ENCODE measurements at places on chromosomes 1 and 21.
A peak's percentile ranks its signal among the peaks of the same experiment; 100 is the strongest.

DNA sequence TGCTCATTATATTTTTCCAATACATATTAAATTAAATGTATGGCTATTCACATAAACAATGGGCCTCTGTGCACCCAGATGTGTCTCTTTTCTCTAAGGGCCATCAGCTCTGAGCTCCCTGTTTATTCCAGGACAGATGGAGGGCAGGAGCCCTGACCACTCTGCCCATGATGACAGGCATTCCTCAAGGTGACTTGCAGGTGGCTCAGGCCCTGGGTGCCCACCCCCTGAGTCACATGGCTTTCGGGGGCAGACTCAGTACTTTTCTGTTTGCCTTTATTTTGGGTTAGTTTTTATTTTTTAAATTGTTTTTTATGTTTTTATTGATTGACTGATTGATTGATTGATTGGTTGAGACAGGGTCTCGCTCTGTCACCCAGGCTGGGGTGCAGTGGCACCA lies 6.4 kb upstream of the LRP8 start:
- no peak for DNase-seq

- no peak for DNase-seq
These were observed 1.8 kb downstream of the ZBED6 start for GRCh38 chr1:203797216-203797615.

GRCh38 chr1:221015159-221015790 lies 136.0 kb downstream of the HLX start:
- DNase-seq = no peak

DNA sequence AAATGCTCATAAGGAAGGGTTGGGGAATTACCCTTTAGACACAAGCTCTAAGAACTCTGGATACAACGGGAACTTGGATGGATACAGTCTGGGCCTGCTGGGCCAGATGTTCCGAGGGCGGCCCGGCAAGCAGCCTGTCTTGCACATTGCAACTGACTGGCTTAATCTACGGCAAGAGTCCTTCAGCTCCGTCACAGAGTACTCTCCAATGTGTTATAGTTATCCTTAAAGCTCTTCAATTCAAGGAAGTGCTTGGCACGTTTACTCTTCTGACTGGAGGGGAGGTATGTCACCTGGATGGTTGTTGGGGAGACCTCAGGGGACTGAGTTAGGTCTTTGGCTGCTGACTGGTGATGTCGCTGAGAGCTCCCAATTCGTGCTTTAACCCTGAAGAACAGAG lies 1.1 kb upstream of the CFAP141 start:
- no peak for DNase-seq

DNA sequence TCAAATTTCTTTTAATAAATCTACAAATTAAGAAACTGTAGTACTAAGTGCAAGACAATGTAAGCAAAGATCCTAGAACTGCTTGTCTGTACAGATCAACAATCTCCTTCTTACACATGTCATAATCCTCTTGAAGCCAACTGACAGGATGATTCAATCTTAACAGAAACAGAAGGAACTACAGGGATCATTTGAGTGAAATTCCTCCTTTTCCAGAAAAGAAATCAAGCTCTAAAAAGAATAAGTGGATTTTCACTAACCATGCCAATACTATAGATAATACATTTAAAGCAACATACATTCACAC lies 53.2 kb downstream of the RAB3GAP2 start:
- DNase-seq = no peak

DNA sequence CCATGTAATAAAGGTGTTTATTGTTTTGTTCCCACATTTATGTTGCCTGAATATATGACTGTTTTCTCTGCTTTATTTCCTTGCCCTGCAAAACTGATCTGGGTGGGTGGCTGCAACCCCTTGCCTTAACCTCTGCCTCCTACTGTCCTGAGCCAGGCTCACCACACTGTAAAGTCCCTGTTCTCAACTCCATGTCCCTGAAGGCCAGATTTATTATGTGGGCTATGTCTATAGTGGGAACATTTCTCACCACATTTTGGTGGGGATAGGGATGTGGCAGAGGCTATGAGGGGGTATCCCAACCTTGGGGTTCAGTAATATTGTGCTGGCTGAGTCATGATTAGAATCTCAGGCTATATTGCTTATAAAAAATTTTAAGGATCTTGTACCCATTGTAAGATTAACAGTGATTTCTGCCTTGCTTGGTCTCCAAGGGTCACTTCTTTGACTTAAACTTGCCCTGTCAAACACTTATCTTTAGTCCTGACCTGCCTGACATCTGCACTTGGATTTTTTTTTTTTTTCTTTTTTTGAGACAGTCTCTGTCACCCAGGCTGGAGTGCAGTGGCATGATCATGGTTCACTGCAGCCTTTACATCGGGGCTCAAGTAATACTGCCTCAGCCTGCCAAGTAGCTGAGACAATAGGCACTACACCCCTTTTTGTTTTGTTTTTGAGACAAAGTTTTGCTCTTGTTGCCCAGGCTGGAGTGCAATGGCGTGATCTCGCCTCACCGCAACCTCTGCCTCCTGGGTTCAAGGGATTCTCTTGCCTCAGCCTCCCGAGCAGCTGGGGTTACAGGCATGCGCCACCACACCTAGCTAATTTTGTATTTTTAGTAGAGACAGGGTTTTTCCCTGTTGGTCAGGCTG lies 3.6 kb downstream of the RPS8 start:
- DNase-seq = no peak

DNA sequence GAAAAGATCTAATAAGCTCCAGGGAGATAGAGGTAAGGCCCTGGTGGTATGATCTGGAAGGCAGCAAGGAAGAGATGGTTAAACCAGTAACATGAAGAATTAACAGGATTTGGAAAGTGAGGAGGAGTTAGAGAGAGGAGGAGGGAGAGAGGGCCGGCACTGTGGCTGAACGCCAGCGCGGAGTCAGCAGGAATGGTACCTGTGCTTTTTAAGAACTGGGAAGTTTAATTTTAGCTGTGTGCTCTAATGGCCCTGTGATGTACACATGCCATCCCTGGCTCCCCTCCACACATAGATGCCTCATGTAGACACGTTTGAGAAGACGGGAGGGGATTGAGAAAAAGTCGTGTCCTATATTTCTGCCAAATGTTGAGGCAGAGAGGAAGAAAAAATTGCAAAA lies 13.8 kb upstream of the AVPR1B start:
- no peak for DNase-seq

DNA sequence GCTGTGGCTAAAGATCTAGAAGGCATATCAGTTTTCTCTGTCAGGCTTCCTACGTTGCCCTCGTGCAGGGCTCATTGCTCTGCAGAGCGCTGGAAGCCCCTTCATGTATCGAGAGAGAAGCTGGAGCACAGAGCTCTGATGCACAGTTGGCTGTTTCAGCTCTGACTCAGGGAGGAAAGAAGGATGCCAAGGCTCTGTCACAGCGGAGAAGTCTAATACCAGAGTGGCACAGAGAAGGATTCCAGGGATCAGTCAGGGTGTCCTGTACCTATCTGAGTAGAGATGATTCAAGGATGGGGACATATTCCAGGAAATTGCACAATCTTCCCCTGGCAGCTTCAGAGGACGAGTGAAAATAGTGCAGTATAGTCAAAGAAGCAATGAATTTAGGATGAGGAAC lies 179.2 kb upstream of the FMN2 start:
- no peak for DNase-seq

DNA sequence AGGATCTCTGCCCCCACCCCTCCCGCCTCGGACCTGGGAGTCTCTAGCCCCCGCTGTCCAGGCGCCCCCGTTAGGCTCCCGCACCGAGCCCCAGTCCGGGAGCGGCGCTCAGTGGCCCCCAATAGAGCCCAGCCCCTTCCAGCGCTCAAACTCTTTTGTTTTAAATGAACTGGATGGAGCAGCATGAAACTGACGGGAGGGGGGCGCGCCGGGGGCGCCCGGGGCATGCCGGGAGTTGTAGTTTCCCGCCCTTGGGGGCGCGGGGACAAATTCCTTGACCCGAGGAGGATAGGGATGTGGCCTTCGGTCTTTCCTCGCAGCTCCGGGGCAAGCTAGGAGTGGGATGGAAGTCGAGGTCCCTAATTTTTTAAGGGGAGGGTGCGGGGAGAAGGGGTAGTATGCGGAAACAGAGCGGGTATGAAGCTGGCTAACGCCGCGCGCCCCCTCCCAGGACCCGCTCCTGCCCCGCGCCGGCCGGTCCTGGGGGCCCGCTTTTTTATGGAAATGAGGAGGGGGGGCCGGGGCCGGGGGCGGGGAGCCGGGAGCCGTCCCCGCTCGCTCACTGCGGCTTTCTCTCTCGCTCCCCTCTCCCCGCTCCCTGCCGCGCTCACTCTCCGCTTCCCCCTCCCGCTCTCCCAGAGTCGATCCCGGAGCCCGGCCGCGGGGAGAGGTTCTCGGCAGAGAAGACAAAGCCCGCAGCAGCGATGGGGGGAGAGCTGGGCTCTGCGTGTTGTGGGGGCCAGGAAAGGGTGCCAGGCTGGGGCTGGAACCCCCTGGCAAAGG lies at the start of gene MEX3A:
Gene MEX3A (minus strand): TSS at position 157 of the 783 bp plus-strand sequence. CDS start 467 bp downstream, outside the sequence.
- DNase-seq = peak; percentile 91

DNA sequence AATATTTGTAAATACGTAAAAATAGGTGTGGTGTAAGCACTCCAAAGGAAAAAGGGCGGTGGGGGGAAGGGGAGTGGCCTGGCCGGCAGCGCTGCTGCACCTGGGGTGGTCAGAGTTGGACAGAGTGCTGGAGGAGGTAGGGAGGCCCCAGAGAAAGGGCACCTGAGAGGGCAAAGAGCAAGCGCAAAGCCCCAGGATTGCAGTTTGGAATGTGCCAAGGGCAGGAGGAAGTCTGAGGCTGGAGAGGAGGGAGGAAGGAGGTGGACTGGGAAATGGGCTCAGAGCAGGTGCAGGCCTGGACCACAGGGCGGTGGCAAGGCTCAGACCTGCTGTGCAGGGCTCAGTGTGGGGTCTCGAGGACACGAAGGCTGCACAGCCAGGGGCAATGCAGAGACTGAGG lies 30.6 kb downstream of the LDLRAP1 start:
- DNase-seq = no peak

DNA sequence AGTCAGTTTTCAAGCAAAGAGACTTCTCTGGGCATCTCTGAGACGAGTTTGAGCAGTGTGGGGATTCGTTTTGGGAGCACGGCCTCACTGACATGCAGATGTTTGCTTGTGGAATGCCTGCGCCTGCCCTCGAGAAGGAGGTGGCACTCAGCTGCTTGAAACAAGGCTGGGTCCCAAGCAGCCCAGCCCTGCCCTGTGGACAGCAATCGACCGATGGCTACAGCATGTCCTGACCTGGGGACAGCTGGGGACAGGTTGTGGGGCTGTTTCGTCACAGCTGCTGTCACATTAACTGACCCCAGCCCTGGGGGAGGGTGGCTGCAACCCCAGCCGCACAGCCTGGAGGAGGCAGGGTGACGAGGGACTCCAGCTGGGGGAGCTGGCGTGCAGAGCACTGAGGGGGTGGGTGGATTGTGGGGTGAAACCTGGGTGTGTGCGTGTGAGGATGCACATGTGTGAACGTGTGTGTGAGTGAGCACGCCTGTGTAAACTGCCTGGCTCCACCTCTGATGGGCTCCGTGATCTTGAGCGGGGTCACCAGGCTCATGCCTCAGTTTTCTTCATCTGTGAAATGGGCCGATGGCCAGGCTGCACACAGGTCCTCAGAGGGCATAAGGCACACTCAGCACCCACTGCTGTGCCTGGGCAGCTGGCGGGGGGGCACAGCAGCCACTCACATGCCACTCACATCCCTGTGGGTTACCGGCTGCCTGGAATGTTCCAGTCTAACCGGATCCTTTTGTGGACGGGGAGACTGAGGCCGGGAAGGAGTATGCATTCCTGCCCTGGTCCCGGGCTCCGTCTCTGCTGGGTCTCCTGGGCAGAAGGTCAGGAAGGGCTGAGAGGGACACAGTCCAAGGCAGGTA lies 49.3 kb downstream of the COL18A1 start:
- DNase-seq = no peak
